ENCODE measurements at places on chromosomes 13 and 19.
A peak's percentile ranks its signal among the peaks of the same experiment; 100 is the strongest.

DNA sequence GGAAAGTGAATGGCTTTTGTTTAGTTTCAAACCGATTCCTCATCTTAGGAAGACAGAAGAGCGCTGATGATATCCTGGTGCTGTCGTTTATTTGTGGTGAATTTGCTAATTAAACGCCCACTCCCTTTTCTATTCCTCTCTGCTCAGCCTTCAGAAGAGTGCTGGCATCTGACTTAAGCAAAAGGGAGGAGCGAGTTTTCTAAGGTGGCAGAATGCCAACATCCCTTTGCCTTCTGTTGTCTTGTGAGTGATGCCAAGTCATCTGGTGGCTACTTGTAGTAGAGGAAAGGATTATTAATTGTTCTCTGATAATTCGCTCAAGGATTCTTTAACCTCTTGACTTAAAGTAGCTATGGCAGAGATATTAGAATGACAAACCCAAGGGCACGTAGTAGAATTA is 68.1 kb downstream of the ERCC5 start:
- no peak for DNase-seq

DNA sequence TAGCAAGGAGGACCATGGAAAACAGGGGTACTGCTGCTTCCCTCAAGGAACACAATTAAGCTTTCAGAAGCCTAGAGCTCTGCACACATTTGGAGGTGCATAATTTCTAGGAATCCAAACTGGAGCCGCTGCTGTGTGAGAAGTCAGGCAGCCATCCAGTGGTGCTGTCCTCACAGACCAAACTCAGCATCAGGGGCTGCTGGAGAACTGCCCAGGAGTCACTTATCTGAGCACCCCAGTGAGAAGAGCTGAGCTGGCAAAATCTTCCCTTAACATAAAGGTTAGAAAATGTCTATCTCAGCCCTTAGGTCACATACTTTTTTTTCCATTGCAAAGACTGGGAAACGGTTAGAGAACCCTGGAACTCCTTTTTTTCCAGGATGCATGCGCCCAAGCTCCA is 72.8 kb downstream of the ATP7B start:
- no peak for DNase-seq

GRCh38 chr13:27044837-27045570 is 126.6 kb downstream of the USP12 start:
- DNase-seq = peak; percentile 12

GRCh38 chr13:48231933-48232332 is 1.1 kb upstream of the ITM2B start:
- no peak for DNase-seq

GRCh38 chr19:48639483-48640375 is 2.5 kb upstream of the DBP start:
- DNase-seq = no peak

DNA sequence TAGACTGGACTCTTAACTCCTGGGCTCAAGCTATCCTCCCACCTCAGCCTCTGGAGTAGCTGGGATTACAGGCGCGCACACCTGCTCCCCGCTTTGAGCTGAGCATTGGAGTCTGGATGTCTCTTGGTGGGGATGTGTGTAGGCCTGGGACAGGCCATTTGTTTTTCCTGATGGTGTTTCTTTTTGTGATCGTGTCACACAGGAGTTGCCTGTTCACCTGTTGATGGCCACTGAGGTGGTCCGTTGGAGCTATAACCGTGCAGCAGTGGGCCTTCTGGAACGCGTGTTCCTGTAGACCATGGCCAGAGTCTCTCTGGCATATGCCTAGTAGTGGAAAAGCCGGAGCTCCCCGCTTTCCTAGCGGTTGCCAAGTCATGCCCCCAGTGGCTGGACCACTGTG is 3.5 kb downstream of the PAK4 start:
- no peak for DNase-seq

DNA sequence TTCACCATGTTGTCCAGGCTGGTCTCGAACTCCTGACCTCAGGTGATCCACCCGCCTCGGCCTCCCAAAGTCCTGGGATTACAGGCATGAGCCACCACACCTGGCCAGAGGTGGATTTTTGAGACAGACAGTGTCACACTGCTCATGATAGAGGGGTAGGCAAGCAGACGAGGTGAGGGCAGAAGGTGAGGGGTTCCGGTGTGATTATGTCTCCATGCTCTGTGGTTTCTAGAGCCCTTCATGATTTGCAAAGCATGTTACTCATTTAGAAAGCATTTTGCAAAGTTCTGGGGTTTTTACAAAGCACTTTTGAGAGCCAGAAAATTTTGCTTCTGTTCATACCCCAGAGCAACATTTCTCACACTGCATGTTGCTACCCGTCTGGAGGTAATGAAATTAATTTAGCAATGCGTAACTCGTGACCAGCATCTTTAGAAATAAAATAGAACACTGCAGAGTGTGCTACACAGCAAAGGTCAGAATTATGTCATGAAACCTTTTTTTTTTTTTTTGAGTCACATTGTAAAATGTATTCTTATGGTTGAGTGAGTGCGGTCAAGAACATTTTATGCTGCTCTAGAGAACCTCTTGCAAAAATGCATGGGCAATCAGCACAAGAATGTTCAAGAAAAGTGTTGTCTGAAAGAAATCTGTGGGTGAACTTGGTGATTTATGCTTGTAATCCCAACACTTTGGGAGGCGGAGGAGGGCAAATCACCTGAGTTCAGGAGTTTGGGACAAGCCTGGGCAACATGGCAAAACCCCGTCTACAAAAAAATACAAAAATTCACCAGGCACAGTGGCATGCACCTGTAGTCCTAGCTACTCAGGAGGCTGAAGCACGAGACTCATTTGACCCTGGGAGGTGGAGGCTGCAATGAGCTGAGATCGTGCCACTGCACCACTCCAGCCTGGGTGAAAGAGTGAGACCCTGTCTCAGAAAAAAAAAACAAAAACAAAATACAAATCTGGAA is 58.0 kb downstream of the MAP4K1 start:
- DNase-seq = peak; percentile 40

- DNase-seq = no peak
Observed at GRCh38 chr19:15323496-15324235, 8.7 kb downstream of the BRD4 start.

Data from central memory CD4-positive, alpha-beta T cell (primary cell).